ENCODE measurements at places on chromosomes 13 and 19.

GRCh38 chr13:103351035-103351828, 285.0 kb upstream of the SLC10A2 start:
- no peak for DNase-seq

DNA sequence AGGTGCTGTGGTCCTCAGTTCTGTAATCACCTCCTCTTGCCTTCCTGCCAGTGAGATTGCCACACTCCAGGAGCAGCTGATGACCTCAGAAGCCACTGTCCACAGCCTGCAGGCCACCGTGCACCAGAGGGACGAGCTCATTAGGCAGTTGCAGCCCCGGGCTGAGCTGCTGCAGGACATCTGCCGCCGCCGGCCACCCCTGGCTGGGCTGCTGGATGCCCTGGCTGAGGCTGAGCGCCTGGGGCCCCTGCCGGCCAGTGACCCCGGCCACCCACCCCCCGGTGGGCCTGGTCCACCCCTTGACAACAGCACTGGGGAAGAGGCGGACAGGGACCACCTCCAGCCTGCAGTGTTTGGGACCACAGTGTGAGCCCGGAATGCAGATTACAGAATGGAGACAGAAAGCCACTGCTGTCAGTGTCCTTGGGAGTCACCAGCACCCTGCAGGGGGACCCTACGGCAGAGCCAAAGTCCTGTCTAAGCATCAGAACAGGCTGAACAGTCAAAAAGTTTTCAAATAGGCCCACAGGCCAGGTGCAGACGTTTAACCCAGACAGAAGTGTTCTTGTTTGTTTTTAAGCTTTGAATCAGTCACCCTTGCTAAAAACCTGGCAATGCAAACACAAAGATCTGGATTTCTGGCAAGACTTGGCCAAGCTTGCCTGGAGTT, 4.2 kb downstream of the VMAC start:
- no peak for DNase-seq

- DNase-seq, result no peak
These were observed 130.3 kb upstream of the SERP2 start for GRCh38 chr13:44243198-44243857.

DNA sequence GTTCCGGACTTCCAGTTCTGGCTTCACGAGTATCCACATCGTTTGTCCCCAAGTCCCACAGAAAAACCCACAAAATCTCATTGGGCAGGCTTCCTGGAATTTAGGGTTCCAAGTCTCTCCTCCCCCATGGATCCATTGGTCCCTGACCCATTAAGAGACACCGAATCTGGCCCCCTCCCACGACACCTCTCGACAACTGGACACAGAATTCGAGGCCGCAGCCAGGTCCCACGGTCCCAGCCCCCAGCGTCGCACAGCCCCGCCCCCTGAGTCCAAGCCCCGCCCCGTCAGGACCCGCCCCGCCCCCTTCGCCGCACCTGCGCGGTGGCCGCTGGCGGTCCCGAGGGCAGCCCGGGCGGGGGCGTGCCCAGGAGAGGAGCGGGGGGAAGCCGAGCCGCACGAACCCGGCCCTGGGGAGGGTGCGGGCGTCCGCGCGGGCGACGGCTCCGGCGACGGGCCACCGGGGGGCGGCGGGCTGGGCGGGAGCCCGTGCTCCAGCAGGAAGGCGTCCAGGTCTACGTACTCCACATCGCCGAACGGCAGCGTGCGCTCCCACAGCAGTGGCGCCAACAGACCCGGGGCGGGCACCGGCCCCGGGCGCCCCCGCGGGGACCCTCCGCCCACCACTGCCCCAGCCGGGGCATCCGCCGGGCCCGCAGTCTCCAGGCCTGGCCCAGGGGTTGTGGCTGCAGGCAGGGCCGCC, 1.8 kb downstream of the DBP start:
- DNase-seq, result peak; percentile 50

DNA sequence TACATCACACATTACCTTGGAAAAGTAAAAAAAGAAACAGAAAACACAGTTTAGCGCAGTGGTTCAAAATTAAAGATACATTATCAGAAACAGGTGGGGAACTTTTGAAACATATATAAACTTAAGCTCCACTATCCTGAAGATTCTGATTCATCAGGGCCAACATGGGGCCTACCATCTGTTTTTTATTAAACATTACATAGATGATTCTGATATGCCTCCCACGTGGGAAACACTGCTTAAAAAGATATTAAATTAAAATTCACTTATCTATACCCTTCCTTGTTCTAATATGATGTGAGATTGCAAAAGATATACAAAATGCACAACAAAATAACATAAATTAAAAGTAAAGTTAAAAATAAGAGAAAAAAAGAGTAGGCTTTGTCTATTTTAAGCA, 125.0 kb downstream of the VWA8 start:
- no peak for DNase-seq

DNA sequence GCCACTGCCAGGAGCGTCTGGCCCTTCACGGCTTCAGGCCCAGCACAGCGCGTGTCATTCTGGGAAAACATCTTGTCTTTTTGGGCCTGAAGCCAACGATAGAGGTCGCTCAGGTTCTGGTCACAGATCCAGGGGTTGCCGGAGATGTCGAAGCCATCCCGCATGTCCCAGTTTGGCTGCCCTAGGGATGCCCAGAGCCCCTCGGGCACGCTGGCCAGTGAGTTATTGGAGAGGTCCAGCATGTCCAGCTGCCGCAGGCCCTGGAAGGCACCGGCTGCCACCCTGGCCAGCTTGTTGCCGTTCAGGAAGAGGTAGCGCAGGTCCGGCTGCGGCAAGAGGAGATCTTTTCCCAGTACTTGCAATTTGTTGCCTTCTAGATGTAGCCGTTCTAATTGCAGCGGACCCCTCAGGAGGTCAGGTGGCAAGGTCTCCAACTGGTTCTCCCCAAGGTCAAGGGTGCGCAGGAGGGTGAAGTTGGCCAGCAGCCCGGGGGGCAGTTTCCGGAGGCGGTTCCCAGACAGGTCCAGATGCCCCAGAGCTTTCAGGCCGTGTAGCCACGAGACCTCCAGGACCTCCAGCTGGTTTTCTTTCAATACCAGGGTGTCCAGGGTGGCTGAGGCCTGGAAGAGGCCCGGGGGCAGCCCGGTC, 1.8 kb downstream of the LRG1 start:
- no peak for DNase-seq

GRCh38 chr13:21606251-21606650, 2.3 kb upstream of the MICU2 start:
- DNase-seq, result no peak

- DNase-seq, result no peak
These were observed 21.0 kb downstream of the RFXAP start for GRCh38 chr13:36839981-36840380.

GRCh38 chr13:74246487-74246886, 112.3 kb upstream of the KLF12 start:
- peak; percentile 33 for DNase-seq

GRCh38 chr13:74062933-74063332, 71.3 kb downstream of the KLF12 start:
- no peak for DNase-seq

DNA sequence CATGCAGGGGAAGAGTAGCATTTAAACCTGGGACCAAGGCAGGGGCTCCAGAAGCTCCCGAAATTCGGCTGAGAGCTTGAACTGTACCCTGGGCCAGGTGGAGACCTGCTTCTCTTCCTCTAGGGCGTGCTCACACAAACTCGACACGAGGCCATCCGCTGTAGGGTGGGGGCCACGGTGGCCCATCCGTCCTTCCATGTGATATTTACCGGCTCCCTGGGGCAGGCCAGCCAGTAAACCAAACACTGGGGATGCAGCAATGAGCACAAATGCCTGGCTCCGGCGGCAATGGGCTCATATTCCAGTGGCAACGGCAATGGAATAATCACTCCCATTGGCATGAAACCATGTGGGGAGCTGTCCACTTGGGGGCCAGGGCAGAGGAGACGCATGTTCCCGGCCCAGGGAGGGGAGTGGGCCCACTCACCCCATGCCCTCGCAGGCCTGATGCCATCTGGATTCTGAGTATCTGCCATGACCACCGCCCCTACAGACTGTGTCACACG, 10.8 kb downstream of the SH3GL1 start:
- no peak for DNase-seq

- DNase-seq, result no peak
These were observed 139.6 kb downstream of the CACNA1A start for GRCh38 chr19:13366529-13367143.

- no peak for DNase-seq
These were observed 21.8 kb downstream of the RFXAP start for GRCh38 chr13:36840718-36841250.

- DNase-seq, result no peak
These were observed 9.6 kb downstream of the CEBPA start for GRCh38 chr19:33292595-33293254.

DNA sequence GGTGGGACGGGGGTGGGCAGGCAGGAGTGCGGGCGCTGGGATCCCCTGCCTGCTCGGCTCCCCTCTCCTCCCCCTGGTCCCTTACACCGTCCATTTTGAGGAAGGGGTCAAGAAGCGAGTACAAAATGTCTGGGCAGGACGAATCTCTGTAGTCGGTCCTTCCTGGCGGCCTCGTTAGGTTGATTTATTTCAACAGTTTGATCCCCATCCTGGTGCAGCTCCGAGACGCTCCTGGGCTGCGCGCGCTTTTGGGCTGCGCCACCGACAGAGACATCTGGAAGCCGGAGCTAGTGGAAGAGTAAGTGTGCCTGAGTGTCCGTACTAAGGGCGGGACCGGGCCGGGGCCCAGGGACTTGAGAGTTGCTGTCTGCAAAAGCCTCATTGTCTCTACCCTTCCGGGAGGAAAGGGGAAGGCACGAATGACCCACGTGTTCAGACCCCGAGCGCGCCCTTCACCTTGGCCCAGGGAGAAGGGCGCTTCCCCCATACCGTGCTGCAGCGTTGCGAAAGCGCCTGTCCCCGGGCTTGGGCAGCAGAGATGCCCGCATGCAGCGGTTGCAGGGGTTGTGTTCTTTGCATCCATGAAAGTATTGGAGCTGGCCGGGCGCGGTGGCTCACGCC, 1.8 kb downstream of the ZNF114 start:
- no peak for DNase-seq

- no peak for DNase-seq
These were observed 2.2 kb downstream of the KMT5C start for GRCh38 chr19:55341595-55342531.

GRCh38 chr13:98523455-98524102, 53.3 kb downstream of the STK24 start:
- no peak for DNase-seq

- DNase-seq, result no peak
These were observed 141.2 kb downstream of the URI1 start for GRCh38 chr19:30083125-30083681.

DNA sequence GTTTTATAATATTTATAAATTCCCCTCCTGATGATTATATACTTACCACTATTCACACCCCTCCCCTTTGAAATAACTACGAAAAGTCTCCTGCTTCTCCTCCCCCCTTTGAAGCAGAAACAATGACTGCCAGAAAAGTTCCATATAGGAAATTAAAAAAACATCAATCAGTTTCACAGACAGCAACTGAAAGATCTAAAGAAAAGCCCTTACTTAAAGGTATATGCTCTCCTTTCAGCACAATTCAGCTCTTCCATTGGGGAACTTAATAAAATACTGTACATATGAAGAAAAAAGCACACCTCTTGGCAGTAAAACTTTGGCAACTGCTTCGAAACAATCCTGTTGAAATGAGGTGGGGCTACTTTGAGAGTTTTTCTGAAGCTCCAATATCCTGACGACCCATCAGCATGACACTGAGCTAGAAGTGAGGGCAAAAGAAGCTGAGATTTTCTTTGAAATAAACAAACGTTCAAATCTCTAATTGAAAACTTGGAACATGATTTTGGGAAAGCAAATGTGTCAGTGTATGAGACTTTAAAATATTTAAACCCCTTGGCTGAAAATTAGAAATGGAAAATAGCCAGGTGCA, 147.6 kb upstream of the RXFP2 start:
- DNase-seq, result no peak

GRCh38 chr19:1324249-1324805, 38.7 kb downstream of the EFNA2 start:
- DNase-seq, result no peak

GRCh38 chr19:41161903-41162302, 31.1 kb upstream of the CYP2S1 start:
- no peak for DNase-seq

DNA sequence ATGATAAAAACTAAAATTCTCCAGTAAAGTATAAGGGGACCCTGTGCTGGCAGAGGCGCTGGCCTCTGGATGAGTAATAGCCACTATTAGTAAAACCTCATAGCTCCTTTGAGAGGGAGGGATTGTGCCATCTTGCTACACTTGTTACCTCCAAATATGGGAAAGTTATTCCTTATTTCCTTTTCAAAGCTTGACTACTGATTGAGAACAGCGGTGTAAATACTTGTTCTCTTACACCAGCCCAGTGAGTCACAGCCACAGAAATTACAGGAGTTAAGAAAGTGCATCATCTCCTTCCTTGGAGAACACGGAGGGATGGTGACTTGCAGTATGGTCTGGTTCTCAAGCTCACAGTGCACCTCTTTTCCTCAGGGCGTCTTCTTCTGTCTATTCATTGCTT, 379.0 kb downstream of the EFNB2 start:
- no peak for DNase-seq

- no peak for DNase-seq
These were observed 237.9 kb downstream of the NALCN start for GRCh38 chr13:101178406-101178805.

DNA sequence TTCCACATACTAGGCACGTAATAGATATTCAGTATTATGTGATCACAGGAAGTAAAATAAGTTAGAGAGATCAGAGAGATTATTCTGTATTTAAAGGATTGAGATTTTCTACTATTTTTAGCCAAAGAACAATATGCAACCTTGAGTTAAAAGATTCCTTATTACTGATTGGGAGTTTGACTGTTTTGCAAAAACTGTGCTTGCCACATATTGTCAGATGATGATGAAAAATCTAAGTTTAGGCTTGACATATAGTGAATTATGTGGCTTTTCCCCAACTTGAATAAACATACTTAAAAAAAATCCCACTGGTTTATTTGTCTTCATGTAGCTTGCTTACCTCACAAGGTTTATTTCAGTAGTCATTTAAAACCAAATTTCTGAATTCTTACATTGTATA, 194.4 kb downstream of the KCNRG start:
- no peak for DNase-seq

DNA sequence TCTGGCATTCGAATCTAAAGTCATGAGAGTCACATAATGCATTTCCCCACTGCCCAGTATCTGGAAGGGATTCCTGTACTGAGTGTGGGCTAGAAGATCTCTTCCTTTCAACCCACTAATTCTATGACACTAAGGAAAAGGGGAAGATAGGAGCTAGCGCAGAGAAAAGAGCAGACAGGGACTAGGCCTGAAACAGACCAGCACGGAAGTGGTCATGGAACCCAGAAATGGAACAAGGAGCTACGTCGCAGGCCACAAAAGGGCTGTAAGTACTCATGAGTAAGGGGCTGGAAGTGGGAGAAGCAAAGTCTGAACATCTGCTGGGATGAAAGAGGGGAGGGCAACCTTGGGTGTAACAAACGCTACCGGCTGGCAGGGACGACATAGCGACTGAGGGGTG, 8.6 kb downstream of the ABCC4 start:
- no peak for DNase-seq

DNA sequence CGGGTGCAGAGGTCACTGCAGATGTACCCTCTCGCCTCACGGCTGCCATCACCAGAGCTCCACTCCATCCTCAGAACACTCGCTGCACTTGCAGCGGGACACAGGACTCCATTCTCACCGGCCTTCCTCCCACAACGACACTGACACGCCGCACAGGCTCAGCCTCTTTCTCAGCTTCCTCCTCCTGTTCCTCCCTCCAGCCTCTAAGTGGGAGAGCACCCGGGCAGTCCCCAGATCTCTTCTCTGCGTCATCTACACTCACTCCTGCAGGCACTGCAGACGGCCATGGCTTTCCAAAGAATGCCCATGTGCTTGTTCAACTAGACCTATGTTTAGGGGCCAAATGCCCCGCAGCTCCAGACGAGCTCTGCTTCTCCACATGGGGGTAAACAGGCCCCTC, 14.3 kb upstream of the FKRP start:
- DNase-seq, result no peak

Measured in stimulated activated CD8-positive, alpha-beta memory T cell treated with anti-CD3 and anti-CD28 coated beads, Interleukin-7, amount 100 ng/mL, for 4 hours (primary cell).